ENCODE measurements at places on chromosomes 4 and X.

DNA sequence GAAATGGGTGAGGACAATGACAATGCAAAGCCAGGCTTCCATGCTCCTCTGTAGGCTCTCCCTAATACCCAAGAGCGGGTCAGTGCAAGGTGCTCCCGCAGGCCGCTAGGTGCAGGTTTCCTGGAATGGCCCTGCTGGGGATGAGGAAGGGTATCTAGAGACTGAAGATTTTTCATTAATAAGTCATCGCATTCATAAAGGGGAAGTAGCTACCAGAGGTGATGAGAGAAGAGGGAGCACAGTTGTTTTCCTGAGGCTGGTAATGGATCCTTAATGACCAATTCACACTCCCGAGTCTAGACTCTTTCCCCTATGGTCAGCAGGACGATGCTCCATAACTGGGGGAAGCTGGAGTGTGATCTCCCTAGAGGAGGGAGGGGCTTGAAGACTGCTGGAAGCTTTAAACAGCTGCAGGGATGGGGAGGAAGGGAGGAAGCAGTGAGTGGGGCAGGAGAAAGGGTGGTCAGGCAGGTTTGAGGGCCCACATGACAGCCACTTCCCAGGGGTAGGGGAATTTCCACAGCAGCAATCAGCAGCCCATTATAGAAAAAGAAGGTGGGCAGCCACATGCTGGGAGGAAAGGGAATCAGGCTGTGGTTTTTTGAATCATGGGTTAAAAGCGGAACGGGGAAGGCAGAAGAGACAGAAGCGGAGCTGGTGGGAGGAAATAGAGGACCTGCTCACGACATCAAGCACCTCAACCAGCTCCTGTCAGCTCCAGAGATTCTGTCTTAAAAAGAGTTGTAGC is 10.2 kb upstream of the ATP6AP2 start:
- peak; percentile 61 for DNase-seq

DNA sequence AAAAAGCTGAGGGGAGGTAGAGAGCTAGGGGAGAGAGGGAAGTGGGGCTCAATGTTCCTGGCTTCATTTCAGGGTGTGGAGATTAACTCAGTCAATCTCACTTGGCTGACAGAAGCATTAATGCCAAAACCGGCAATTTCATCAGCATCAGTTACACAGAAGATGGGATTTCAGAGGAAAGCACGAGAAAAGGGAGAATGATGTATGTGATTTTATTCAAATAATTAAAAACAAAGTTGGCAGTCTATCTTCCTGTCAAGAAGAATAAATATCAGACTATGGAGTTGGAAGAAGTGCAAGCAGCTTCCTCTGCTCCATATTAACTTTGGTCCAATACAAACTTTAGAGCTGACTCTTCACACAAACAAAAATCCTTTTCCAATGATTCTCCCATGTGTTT is 29.6 kb upstream of the HCCS start:
- DNase-seq = no peak

GRCh38 chr4:54185866-54186265 is 43.2 kb upstream of the PDGFRA start:
- DNase-seq = no peak

DNA sequence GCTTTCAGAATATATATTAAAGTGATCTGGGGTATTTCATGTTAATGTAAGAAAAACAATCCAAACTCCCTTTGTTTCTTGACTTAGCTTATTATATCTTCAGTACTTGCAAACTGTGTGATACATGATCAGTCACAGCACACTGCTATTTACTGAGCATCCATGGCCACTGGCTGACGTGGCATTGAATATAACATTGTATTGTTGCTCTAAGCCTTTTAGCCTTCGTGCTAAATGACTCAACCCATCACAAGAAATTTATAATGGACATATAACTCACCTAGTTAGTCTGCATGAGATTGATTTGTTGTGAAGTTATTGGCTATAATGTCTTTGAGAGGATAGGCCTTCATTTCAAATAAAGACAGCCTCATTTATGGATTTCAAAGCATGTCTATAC is 642.6 kb downstream of the IL1RAPL1 start:
- DNase-seq = no peak

DNA sequence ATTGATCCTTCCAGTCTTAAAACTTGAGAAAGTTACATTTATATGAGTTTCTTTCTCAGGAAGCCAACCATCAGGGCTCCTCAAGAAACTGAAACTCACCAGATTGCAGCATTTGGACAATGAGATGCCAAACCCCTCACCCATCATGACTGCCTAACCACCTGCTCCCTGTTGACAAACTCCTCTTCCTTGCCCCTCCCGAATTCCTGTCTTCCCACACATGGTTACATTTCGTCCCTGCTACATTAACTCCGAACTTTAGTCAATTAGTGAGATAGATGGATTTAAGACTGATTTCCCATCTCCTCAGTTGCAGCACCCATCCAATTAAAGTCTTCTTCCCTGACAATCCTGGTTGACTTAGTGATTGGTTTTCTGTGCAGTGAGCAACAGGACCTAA is 118.7 kb downstream of the ZNF330 start:
- no peak for DNase-seq

- DNase-seq = no peak
Measured at GRCh38 chr4:93788712-93789111, 39.8 kb upstream of the ATOH1 start.

GRCh38 chrX:131762802-131763234 is 218.9 kb downstream of the OR13H1 start:
- no peak for DNase-seq

- no peak for DNase-seq
Measured at GRCh38 chr4:1572964-1573720, 111.0 kb downstream of the FAM53A start.

DNA sequence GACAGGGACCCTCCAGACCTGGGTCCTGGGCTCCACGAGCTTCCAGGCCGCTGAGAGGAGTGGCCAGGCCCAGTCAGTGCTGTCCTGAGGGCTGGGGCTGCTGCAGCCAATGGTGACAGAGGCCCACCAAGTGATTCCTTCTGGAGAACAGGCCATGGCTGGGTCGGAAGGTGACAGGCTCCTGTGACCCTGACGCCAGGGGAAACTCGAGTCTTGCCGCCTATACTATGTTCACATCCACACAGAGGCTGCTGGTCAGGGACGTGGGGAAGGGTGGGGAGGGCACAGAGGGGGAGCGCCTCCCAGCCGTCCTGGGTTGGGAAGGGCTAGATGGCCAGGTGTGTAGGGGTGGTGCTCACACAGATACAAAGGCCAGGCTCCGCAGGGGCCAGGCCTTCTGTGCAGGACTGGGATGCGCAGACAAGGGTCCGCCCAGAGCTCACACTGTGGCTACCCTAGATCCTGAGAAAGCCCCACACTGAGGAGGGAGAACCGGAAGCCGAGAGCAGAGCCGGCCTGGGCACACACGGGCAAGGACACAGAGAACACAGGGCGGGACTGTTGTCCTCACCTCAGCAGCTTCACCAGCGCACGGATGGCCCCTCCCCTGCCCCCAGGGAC is 81.4 kb downstream of the HTRA3 start:
- no peak for DNase-seq

DNA sequence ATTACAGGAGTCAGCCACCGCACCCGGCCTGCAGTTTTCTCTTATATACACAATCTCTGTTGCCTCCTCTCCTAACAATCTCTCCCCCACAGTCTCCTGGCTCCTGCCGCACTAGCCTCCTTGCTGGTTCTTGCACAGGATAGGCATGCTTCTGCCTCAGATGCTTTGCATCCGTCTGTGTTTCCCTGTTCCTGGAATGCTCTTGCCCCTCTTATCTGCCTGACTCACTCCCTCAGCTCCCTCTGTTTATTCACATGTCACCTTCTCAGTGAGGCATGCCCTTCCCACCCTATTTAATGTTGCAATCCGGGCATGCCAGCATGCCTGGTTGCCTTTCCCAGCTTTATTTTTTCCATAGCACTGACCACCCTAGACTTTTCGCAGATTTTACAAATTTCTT is 161.9 kb downstream of the PHF8 start:
- no peak for DNase-seq

DNA sequence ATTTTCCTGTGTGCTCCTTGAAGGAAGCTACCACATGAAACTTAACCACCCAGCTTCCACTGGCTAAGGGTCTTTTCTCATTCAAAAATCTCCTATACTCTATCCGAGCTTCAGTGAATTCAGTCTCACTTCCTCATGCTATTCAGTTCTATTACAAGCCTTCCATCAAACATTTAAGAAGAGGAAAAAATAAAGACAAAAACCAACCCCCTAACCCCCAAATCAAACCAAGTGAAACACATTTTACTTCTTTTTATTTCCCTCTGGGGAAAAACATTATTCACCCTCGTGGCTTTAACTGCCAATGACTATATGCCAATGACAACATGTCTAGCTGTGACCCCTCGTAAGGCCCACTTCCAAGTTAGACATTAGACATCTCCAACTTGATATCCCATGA is 16.2 kb upstream of the WDR19 start:
- DNase-seq = no peak

- DNase-seq = no peak
Measured at GRCh38 chrX:71128166-71128833, 9.9 kb downstream of the MED12 start.

DNA sequence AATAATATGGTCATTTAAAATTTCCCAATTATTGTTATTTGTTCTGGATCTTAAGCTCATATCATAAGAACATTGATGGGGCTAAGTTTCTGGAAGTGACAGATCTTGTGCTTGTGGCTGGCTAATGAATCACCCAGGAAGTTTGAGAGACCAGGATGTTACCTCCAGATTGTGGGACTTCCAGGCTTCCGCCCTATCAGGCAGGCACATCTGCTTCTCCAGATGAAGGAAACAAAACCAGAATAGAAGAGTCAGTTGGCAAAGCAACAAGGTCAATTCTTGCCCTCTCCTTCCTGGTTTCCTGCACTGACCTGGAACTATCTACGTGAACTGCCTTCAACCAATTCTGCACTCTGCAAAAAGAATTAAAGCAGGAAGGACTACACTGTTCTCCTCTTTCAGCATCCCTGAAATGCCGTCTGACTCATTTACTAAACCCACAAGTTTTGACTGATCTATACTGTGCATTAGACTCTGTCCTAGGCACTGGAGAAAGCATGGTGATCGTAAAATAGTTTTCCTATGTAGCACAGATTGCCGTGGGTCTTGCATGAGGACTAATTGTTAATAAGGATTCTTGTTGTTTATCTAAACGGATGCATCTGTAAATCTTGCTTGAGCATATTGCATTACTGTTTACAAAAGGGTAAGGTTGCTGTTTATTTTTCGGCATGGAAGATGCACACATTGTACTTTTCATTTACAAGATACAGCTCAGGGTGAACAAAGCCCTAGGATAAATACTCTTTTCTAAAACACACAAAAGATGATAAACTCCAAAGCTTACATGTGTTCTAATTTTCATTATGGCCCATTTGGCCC is 74.6 kb downstream of the AMELX start:
- no peak for DNase-seq

DNA sequence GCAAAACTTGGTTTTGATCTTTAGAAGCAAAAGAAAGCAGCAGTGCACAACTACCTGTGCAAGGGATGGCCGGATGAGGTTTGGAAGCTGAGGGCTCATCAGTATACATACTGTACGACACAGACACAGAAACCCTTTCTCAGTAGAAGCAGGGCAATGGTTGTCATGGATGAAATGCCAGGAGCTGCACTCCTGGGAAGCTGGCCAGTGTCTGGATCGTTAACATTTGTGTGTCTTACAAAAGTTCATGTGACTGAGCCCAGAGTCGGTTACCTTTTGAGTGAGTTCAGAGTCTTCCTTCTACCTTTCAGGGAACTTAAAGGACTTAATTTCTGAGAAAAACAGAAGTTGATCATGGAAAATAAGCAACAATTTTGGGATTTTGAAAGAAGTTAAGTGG is 230.3 kb downstream of the APBB2 start:
- no peak for DNase-seq

DNA sequence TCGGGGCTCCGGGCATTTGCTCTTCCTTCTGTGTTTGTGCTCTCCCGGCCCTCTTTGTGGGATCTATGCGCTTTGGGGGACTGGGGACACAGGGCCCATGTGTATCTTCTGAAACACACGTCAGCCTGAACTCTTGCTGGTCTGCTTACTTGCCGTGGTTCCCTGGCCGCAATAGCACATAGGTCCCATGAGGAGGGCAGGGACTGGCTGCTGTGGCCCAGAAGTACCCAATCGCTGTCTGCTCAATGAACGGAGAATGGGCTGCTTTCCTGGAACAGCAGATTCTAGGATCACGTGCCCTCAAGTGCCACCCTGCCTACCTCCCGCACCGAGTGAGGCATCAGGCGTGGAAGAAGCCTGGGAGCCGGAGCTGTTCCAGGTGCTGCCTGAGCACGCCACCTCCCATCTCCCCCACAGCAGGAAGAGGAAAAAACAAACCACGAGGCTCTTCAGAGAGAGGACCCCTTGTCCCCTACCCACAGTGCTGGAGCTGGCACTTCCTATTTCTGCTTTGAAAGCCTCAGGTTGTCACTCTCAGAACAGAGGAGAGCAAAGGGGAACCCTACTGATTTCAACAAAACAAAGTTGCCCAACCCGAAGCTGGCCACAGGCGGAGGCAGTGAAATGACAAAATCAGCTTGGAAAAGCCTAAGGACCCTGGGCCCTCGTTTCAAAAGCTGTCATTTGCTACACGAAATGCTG is 3.8 kb downstream of the G6PD start:
- DNase-seq = peak; percentile 40

DNA sequence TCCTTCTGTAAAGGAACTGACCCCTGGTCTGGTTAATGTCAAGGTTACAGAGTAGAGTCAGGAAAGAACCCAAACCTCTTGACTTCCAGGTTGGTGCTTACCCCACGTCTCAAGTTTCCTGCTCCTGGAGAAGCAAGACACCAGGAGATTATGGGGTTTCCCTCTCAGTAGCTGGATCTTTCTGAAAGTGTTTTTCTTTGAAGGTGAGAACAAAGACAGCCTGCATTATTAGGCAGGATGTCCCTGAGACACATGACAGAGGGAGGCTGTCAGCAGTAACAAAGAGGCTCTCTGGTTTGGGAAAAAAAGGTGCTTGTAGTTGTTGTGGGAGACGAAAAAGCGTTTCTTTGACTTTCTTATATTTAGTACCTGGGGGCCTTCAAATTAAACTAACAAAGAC is 44.7 kb upstream of the IGFBP7 start:
- DNase-seq = no peak

DNA sequence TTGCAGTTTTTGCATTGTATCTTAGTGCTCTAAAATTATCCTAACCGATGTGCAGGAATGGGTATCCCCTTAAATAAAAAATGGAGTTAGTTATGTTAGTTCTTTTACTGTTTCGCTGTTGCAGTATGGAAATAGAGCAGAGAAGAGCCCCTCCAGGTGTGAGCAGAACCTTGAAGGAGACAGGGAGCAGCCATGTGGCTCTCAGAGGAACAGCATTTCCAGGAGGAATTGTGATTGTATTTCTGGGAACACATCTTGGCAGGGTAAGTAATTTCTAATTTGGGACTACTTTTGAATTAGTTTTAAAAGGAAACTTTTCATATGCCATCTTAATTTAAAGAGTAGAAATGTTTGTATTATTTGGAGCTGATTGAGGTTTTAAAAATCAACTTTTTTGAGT is 5.3 kb upstream of the CCDC158 start:
- no peak for DNase-seq

Measured in bone marrow (tissue), 2 donors.